ENCODE measurements at places on chromosomes 5 and 9.

DNA sequence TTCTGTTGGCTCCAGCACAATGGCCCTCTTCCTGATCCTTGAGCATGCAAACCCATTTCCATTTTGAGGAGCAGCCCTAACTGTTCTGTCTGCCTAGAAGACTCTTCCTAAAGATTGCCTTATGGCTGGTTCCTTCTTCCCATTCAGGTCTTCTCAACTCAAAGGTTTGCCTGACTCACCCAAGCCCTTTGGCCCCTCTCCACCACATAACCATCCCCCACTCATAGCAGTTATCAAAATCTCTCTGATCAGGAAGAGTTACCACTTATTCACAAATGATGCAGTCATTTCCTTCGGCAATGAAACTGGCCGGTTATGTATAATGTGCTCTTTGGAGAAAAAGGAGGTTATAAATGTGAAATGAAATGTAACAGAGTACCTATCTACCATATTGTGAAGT is 8.9 kb upstream of the POU4F3 start:
- no peak for DNase-seq

DNA sequence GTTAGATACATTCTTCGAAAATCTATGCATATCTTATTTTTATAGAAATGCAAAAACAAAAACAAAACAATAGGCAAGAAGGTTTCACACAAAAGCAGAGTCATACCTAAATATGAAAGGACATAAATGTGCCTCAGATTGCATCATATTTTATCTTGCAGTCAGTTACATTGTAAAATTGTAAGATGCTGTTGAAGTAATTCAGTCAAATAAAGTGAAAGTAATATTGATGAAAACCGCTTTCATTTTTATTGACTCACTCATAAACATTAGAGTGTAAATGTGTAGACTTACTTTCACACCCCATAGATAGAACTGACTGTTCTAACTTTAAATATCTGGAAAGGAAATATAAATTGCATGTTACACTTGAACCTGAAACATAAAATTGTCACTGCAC is 931.5 kb upstream of the NUDT12 start:
- no peak for DNase-seq

- no peak for DNase-seq
These were observed 111.7 kb upstream of the TMEM161B start for GRCh38 chr5:88380332-88380731.

GRCh38 chr9:120726484-120726883 is 12.2 kb upstream of the MEGF9 start:
- DNase-seq = no peak

DNA sequence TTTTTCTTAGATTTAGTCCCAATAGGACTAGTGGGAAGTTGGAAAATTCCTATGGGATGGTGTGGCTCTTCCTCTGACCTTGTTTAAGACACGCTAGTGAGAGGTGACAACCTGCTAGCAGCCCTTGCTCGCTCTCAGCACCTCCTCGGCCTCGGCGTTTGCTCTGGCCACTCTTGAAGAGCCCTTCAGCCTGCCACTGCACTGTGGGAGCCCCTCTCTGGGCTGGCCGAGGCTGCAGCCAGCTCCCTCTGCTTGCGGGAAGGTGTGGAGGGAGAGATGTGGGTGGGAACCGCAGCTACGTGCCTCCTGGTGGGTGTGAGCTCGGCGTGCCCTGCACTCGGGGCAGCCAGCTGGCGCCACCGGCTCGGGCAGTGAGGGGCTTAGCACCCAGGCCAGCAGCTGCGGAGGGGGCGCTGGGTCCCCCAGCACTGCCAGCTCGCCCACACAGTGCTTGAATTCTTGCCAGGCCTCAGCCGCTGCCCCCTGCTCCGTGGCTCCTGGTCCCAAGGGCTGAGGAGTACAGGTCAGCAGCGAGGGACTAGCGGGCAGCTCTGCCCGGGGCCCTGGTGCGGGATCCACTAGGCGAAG is 254.5 kb upstream of the ANKRD55 start:
- no peak for DNase-seq

- no peak for DNase-seq
These were observed 41.2 kb downstream of the THBS4 start for GRCh38 chr5:80076131-80077050.

- no peak for DNase-seq
These were observed 59.3 kb downstream of the SLC22A5 start for GRCh38 chr5:132428484-132429462.

- no peak for DNase-seq
These were observed 245.3 kb downstream of the OSTF1 start for GRCh38 chr9:75333624-75334023.

DNA sequence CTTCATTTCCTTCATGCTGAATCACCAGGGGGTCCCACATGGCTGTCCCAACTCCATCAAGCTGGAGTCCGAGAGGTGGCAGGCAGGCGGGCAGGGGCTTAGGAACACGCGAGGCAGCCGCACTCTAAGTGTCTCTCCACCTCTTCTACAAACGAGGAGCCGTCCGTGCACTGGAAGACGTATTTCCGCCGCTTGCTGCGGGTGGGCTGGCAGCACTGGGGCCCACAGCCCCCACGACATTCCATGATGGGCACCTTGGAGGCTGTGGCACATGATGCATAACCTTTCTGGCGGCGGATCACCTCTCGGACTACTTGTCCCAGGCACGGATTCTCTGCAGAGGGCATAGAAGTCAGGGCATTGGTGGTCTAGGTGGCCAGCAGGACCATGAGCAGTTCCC is 87.2 kb upstream of the PANK3 start:
- no peak for DNase-seq

GRCh38 chr5:172453206-172453985 is 929 bp downstream of the SH3PXD2B start:
- peak; percentile 56 for DNase-seq

DNA sequence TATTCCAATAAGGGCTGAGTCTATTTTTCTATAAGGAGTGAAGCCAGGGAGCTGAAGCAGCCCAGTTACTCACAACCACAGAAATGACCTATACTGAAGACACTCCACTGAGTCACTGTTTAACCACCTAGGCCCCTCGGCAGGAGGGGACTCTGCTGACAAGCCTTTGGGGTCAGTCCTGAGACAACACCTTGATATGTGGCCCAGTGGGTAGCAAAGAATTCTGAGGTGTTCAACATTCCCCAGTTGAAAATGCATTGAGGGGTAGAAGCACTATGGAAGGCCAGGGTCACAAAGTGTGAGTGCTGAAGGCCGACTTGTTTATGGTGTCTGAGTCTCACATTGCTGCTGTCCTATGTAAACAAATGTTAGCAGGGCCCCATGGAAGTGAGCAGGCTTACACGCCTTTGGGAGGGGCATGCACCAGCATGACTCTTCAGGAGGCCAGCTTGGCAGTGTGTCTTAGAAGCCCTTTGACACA is 112.6 kb upstream of the NFIL3 start:
- no peak for DNase-seq

DNA sequence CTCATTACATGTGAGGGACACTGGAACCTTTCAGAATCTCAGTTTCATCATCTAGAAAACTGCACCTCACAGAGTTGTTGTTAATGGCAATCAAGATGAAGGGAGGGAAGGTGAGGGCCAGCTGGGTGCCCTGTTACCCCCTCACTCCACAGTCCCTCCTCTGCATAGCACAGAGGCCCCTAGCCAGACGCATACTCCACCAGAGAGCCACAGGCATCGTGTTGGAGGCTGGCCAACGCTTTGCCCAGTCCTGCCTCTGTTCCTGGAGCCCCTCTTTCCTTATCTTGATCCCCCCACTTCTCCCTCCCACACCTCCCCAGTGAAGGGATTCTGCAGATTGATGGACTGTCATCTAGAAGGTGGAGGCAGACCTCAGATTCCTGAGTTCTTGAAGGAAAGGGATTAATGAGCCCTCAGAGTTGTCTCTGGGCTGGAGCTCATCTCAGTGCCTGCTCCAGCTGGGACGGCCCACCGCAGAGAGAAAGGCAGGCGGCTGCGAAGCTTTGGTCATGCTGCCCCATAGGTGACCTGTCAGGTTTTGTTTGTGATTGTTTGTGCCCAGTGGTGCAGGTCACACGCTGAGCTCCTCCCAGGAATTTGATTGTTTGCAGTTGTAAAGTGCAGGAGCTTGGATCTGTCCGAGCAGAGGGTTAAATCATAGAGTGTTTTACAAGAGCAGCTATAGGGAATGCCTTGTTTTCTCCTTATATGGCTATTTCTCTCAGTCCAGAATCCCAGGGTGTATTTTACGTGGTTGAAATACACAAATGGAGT is 487.3 kb downstream of the CCDC171 start:
- no peak for DNase-seq

GRCh38 chr5:56358046-56358445 is 124.9 kb upstream of the ANKRD55 start:
- no peak for DNase-seq

DNA sequence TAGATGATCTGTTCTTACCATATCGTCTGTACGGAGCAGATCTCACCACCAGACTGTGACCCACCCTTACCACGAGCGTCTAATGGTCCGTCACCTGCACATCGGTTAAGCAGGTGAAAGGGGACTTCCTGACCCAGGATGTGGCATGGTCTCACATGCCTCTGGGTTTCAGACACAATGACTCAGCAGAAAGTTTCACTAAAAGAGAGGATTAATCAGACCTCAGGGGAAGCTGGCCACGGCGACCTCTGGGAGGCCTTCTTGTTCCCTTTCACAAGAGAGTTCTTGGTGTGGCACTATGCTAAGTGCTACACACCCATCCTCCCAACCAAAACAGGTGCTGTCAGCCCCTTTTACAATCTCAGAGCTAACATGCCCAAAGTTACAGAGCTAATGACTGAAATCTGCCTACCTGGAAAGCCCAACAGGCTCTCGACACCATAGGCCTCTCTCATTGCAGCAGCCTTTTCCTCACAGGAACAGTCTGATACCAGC is 41.6 kb downstream of the ADAMTS12 start:
- no peak for DNase-seq

DNA sequence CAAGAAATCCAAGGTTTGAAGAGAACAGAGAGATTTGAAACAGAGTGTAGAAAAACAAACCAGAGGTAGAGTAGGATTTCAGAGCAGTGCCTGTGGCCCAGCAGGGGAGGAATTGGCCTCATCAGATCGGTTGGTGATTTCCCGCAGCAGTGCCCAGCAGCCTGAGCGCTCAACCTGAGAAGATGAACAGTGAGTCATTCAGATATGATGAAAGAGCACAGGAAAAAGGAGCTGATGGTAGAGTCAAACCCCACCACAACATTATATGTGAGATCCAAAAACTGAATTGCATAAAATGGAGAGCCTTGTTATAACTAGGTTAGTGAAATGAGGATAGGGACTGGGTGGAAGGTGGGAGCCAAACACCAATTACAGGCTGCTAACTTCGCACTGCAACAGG is 248.9 kb downstream of the PIK3R1 start:
- no peak for DNase-seq

- no peak for DNase-seq
These were observed 26.2 kb downstream of the RAD23B start for GRCh38 chr9:107309271-107309670.

DNA sequence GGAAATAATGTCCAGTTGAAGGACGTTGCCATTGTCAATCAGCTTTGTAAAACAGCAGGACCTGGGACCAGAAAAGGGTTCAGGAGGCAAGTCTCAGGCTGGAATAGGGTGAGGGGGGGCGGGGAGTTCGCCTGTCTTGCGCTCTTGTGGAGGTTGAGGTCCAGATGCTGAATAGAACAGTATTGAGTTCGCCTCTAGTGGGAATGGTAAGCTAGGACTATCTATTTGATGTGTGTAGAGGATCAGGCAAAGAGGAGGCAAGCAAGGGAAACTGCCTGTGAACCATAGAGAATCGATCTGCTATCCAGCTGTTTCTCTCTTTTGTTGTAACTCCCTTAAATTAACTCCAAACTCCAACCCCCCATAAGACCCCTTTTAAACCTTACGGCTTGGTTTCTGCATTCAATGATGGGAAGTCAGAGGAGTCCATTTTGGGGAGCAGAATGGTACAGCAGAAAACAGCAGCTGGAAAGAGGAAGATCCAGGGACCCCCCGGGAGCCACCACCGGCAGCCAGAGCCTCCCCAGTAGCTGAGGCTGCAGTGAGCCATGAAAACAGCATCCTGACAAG is 133.7 kb downstream of the SLC28A3 start:
- no peak for DNase-seq

GRCh38 chr5:82165740-82166530 is 112.2 kb downstream of the RPS23 start:
- peak; percentile 96 for DNase-seq

- DNase-seq = no peak
These were observed 55.5 kb downstream of the MINAR2 start for GRCh38 chr5:129803403-129803802.

- no peak for DNase-seq
These were observed 13.7 kb upstream of the FAM120AOS start for GRCh38 chr9:93467062-93467416.

GRCh38 chr9:18007621-18008020 is 428.8 kb downstream of the SH3GL2 start:
- no peak for DNase-seq

DNA sequence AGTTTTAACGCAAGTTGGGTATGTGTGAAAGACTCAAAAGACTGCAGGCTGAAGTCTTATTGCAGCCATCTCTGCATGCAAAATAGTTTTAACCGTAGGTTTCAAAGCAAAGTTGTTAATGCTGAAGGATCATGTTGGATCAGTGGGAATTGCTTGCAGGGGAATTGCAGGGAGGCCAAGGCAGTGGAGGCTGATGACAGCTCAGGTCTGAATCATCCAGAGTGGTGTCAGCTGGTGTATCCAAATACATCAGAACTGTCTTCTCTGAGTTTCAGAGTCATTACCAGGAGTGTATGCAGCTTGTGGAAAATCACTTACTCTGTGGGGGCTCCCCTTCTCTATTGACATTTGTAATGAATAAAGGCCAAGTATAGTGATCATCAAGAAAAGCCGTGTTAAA is 435.7 kb downstream of the SH3GL2 start:
- peak; percentile 3 for DNase-seq

- DNase-seq = no peak
These were observed 99.7 kb downstream of the THBS4 start for GRCh38 chr5:80134876-80135275.

- DNase-seq = no peak
These were observed 111.6 kb downstream of the SREK1 start for GRCh38 chr5:66255714-66256113.

DNA sequence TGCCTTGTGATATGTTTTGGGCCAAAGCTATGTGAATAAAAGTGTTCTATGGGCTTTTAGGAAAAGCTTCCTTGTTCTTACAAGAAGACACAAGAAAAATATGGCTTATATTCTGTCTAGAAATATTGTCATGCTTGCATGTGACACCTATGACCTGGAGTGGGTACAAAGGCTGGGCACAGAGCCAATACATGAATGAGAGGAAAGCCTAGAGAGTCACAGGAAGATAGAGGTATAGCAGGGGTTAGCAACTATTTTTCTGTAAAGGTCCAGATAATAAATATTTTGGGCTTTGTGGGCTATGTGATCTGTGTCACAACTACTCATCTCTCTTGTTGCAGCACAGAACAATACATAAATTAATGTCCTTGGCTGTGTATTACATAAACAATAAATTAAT is 196.6 kb upstream of the CD180 start:
- DNase-seq = no peak

GRCh38 chr9:86766912-86767311 is 180.4 kb downstream of the GAS1 start:
- DNase-seq = no peak

Data from Ammon's horn (tissue), 1 donor.